ENCODE measurements at places on chromosomes 2 and 18.

DNA sequence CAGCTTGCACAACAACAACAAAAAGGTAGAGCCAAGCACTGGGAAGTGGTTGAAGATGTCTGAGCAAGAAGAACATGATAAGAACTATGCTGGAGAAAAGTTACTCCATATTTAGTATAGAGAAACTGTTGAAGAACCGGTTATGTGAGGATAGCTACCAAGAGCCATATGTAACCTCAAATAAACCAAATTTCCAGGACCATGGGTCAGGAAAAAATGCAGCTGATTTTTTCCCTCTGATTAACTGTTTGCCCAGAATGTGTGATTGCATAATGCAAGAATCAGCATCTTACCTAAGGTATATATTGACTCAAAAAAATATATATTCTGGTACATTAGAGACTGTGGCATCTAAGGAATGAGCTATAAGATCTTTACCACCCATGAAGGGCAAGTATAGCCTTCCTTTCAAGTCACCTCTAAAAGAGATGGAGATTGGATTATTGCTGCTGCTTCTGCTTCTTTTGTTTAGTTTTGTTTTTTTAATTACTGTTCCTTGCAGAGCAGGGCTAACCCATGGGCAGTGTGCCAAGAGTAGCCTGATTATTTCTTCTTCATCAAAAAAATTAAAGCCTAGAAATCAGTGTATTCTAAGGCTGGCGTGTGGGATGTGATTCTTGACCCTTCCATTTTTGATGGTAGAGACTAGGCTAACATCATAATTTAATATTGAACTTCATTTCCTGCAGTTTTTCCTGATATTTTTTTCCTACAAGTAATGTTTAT, 76.9 kb upstream of the MAP3K20 start:
- no peak for DNase-seq

- no peak for DNase-seq
These were observed 1432.1 kb upstream of the CDH2 start for GRCh38 chr18:29608982-29609381.

DNA sequence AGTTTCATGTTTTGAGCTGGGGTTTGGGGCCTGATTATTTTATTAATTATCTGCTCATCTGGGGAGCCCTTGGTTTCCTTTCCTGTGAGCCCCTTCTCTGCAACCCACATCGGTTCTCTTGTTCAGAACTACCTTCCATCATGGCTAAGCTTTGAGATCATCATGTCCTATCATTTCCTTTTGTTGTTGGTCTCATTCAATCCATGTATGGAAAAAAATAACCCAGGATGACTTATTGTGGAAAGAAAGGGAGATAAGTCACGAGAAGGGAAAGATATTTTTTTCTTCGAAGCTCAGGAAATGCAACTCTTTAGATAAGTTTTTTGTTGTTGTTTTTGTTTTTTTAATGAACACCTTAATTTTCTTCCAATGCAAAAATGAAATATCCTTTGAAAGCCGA, 43.7 kb downstream of the EHD3 start:
- no peak for DNase-seq

- no peak for DNase-seq
These were observed 78.8 kb upstream of the LCLAT1 start for GRCh38 chr2:30368258-30368657.

DNA sequence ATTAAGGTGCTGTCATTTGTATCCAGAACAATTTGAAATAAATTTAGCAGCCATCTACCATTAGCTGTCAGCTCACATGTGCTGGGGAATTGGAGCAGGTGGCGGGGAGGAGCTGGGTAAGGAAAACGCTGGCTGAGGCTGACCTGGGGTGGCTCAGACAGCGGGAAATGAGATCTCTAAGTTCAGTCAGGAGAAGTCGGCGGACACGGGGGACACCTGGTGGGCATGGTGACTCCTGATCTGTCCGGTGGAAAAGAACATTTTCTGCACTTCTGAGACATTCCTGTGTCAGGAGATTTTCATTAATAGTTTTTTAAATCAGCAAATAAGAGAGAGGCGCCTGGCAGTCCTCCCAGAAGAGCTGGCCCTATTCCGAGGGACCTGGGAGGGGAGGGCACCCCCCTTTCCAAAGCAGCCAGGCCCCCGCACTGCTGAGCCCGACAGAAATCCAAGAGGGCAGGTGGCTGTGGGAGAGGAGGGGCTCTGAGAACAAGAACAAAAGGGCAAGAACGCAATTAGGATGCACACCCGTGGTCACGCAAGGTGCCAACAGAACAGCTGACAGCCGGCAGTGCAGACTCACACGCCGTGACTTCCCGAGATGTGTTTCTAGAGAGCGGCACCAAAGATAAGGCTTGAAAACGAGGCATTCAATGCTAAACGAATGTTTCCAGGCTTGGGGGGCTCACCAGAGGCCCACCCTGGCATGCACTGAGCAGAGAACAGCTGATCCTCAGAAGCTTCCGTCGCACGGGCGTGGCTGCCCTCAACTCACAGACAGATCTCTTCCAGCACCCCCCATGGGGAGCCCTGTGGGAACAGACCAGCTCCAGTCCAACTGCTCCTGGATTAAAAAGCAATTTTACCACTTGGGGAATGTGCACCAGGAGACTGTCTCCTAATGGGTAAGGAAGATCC, 26.4 kb downstream of the SLC66A2 start:
- no peak for DNase-seq

DNA sequence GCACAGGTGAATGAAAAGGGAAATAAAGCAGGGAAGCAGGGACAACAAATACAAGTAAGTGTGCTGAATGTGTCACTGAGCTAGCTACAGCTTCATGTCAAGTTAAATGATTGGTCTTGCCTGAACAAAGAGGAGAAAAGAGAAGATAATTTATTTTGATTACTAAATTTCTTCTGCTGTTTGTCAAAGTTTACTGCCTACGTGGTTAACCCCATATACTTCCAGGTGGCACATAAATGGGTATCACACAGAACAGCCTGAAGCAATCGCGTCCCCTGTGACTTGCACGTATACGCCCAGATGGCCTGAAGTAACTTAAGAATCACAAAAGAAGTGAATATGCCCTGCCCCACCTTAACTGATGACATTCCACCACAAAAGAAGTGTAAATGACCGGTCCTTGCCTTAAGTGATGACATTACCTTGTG, 434.2 kb downstream of the LRRTM4 start:
- DNase-seq: no peak

DNA sequence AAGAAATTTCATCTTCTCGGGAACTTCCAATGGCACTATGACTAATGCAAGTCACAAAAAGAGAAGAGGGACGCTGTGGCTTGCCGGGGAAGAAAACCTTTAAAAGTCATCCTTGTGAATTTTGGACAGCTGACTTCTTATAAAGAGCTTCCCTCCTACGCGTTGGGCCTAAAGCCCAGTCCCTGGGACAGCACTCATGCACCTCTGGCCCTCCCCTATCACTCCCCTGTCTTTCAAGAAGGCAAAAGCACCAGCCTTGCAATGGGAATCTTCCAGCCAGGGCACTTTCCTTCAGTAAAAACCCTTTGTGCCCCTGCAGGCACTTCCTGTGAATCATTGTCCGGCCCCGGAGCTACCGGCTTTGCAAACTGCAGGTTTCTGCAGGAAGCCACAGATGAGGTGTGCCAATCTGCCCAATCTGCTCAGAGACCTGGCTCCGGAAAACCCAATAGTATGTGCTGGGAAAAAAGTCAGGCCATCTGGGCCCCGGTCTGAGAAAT, 7.1 kb downstream of the MREG start:
- peak; percentile 57 for DNase-seq

DNA sequence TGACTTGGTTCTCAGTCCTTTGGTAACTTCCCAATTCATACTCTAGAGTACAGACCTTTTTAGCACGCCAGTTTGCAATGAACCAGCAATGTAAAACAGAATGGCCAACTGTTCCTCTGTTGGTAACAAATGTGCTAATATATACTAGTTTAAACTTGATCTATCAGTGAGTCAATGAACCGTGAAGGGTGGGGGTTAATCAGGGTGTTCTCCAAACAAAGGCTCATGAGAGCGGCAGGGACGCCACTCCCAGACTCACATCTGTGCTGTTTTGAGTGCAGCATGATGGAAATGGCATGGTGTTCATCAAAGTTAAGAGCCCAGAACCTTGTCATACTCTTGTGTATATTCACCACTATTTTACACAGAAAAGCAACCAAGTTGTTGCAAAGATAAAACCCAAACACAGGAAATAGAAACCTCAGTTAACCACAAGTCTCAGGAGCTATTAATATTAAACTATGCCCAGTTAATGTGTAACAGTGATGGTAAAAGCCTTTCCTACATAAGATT, 70.3 kb downstream of the CERKL start:
- DNase-seq: no peak

GRCh38 chr2:208134928-208135586, 5.4 kb upstream of the CRYGC start:
- DNase-seq: peak; percentile 13

GRCh38 chr2:147049957-147050356, 794.9 kb upstream of the ACVR2A start:
- no peak for DNase-seq

DNA sequence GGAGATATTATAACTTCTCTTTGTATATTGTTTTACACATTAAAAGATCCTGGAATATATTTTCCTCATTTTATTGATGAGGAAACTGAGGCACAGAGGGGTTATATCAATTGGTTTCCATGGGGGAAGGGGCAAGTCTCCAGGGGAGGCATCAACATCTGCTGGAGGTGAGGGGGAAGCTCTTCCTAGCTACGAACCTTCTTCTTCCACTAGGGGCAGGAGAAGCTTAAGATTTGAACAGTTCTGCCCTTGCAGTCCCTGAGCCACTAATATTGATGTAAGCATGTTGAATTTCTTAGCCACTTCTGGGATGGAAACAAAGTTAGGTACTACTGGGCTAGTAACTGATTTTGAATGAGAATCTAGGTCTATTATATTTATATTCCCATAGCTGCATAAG, 140.1 kb upstream of the AQP4 start:
- DNase-seq: no peak

- no peak for DNase-seq
These were observed 3031.0 kb upstream of the TEKT4 start for GRCh38 chr2:91839904-91840868.

DNA sequence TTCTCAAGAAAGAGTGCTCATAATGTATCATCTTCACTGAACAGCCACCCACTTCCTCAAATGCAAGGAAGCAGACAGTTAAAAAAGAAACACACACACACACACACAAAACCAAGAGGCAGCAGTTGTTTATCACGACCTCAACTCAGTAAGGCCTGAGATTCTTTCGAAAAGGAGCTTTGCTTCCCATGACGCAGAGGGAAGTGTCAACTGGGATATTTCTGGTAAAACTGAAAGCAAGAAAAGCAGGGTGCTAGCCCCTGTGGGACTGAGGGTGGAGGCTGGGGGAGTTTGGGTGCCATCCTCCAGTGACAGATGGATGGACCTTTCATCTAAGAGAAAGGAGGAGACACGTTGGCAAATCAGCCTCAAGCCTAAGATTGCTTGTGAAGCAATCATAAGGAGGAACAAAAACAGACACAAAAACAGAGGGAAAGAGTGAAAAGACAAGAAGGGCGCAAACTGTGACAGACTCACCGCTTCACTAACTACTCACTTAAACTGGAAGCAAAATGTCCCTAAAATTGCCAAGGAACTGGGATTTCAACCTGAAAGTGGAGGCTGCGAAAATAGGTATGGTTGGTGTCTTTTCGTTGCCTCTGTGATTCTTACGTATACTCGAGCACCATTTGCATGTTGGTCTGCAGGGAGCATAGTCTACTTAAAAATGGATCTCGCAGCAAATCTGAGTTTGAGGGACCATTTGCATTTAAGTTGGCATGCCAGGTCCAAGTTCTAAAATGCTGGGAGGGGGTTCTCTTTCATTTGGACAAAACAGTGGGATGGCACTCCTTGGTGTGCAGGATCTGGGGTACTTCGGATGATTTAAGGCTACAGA, at the start of gene ARHGAP25:
Gene ARHGAP25 (plus strand): TSS at position 124 of the 838 bp plus-strand sequence. CDS start 389 bp downstream, at position 513.
- DNase-seq: peak; percentile 67

DNA sequence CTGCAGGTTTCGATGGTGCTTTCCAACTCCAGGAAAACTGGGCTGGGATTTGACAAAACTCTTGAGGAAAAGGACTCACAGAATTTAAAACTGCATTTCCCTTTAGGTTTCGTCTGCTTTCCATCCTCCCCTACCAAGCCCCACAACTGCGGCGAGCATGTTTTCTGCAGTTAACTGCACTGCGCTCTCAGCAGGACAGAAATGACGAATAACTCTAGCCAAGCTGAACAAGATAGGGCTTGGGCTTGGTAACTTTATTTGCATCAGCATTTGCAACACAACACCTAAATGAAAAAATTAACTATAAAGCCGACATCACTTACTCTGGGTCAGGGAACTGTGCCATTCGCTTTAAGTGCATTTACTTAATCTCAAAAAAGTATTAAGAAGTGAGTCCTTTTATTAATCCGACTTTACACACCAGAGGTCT, 669 bp upstream of the PIKFYVE start:
- DNase-seq: peak; percentile 55

GRCh38 chr2:215917953-215918620, 95.3 kb downstream of the MREG start:
- no peak for DNase-seq

- DNase-seq: no peak
These were observed 47.9 kb upstream of the MAPRE2 start for GRCh38 chr18:34993289-34993688.

DNA sequence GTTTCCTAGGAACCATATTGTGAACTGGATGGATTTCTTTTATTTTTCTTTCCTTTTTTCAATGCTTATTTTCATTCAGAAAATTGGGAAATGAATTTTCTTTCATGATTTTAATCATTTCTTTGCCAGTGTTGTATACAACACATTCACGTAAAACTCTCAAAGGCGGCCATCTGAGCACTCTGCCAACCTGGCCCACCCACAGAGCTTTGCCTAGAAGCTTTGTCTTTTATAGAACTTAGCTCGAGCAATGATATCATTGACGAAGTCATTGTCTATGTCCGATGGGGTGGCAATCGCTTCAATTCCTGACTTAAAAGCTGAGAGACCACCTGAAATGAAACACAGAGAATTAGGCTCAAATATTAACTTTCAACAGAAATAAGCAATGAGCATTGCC, 13.3 kb downstream of the LYG2 start:
- DNase-seq: no peak

- no peak for DNase-seq
These were observed 361.4 kb downstream of the ALK start for GRCh38 chr2:29560030-29560429.

- DNase-seq: no peak
These were observed 43.7 kb upstream of the FZD5 start for GRCh38 chr2:207813221-207813916.
